ENCODE measurements at places on chromosomes 16 and 17. TPM values are rescaled to one million over a fixed set of nuclear protein-coding genes. Genes with fewer than 3 reads are reported as not detected.

Gene OR1E2
- total RNA-seq, result not detected

Gene C16orf89
- 2.0 TPM for total RNA-seq

Gene PAQR4
- 33.3 TPM for total RNA-seq

Gene SMARCD2
- 71.4 TPM for total RNA-seq

Gene KRT27
- total RNA-seq, result not detected

Gene SPECC1
- 68.9 TPM for total RNA-seq

DNA sequence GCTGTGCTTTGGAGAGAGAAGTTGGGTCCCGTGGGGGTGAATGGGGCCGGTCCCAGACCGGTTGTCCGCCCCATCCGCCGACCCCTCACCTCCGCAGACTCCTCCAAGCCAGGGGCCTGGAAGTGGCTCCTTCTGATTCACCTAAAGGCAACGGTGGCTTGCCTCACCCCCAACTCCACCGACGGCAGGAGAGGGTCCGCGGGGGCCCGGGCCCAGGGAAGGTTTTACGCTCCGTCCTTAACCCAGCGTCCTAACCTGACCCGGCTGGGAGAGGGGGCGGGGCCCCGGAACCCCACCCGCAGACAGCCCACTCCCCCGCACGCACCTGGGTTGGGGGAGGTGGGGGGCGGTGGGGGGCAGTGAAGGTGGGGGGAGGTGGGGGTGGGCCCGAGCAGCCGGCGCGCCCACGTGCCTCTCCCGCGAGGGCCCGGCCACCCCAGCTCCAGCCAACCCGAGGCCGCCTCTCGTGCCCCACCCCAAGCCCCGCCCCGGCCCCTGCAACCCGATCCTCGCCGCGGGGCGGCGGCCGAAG is 12.7 kb upstream of the CD300A start:
- H3K27me3 ChIP-seq, result peaks cover 11% of the 10 kb centered on the region
- no peak overlapping the region for H3K27ac ChIP-seq
- H3K4me1 ChIP-seq, result peaks cover 6% of the 10 kb centered on the region
- no peaks in the 10 kb centered on the region for H3K36me3 ChIP-seq

DNA sequence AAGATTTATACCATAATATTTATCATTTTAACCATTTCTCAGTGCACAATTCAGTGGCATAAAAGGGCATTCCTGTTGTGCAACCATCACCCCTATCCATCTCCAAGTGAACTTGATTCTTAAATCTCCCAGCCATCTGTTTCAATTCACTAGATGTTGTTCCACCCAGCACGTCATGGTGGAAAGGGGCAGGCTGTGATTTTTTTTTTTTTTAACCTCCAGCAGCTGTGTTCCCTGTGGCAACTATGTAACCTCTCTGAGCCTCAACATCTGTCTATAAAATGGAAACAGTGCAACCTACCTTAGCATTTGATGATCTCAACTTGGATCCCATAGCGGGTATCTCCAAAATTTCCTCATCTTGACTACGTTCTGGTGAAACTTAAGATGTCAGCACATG is 604.5 kb downstream of the WWOX start:
- H3K27ac ChIP-seq, result no peak overlapping the region
- H3K4me3 ChIP-seq, result no peak overlapping the region
- no peaks in the 10 kb centered on the region for H3K36me3 ChIP-seq
- DNase-seq, result no peak

DNA sequence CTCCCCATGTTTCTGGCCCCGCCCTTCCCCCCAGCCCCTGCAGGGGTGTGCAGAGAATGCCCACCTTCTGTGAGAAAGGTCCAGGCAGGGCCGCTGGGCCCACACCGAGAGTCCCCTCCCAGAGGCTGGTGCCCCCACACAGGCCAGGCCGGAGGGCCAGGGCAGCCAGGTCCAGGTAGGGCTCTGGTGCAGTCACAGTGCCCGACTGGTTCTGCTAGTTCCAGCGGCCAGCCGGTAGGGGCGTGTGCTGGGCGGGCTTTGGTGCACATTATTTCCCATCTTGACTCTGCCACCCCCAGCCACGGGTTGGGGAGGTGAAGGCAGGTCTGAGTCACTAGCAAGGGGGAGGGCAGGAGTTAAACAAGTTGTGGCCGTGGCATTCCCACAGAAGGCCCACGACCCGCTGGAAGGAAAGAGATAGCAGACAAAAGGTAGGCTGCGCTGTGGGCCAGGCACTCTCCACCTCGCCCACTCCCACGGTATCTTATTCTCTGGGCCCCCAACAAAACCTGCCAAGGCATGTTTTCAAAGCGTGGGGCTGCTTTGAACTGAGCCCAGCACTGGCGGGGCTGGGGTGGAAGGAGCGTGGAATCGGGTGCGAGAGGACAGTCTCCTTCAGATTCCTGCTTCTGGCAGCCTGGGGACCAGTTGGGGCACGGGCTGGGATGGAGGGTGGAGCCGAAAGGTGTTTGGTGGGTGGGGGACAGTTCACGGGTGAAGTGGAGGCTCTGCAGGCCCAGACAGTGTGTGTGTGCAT is 1.9 kb downstream of the EPN3 start:
- H3K36me3 ChIP-seq, result no peaks in the 10 kb centered on the region
- H3K4me1 ChIP-seq, result peaks cover 3% of the 10 kb centered on the region
- H3K27ac ChIP-seq, result no peak overlapping the region
- DNase-seq, result peak; percentile 76

DNA sequence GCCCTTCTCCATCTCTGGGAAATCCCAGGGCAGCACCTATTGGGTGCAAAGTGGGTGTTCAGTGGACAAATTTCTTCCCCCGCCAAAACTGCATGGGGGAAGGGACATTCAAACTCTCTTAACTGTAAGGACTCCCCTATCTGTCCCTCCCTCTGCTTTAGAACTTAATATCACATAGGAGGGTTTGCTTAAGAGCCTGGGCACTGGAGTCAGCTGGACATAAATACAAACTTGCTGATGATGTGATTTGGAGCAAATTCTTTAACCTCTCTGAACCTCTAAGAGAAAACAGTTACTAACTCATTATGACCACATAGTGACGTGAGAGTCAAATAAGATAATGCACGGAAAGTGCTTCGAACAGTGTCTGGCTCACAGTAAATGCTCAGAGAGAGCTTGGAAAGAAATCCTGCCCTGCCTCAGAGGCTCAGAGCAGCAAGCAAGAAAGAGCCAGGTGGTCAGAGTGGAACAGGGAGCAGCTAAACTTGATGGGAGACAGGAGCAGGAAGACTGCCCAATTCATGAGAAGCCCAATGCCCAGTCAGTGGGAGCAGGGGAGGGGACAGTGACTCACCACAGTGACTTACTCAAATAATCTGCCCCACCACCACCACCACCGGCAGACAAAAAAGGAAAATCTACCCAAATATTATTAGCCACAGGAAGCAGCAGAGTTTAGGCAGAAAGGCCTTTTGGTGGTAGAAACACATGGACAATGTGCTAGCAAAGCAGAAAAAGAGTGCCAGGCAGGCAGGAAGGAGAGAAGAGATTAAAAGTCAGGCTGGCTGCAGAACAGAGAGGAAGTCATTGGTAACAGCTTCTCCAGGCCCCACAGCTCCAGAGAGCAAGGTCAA is 23.9 kb upstream of the CCL1 start:
- H3K4me1 ChIP-seq, result no peaks in the 10 kb centered on the region
- H3K36me3 ChIP-seq, result no peaks in the 10 kb centered on the region
- H3K4me3 ChIP-seq, result no peak overlapping the region
- peak; percentile 27 for DNase-seq

- no peak overlapping the region for H3K27ac ChIP-seq
- H3K36me3 ChIP-seq, result no peaks in the 10 kb centered on the region
- DNase-seq, result no peak
- H3K4me3 ChIP-seq, result no peak overlapping the region
Measured at GRCh38 chr16:71432906-71433305, 8.9 kb downstream of the TLE7 start.

DNA sequence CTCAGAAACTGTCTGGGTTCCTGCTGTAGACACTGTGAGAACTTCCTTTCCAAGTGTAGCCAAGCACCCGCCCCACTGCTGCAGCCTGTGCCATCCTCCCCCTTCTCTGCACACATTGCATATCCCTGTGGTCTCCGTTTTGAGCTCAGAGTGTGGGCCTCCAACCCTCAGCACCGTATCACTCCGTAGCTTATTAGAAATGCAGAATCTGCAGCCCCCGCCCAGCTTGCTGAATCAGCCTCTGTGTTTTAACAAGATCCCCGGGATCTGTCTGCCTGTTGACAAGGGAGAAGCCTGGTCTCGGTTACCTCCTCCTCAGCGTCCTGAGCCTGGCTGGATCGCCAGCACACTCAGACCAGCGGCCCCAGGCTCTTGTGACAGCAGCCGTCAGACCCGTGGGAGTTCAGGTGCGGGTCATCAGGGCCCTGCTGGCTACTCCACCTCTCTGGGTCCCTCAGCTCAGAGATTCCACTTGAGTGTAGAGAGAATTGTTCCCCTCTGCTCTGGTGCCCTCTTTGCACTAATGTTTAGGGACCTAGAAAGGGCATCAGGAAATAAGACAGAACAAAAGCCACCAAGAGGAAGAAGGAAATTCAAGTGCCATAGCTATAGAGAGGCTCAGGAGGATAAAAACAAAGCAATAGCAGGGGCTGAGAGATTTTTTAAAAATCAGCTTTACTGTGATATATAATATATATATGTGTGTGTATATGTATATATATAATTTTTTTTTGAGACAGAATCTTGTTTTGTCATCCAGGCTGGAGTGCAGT is 92.3 kb downstream of the PITPNC1 start:
- H3K36me3 ChIP-seq, result peaks cover 11% of the 10 kb centered on the region
- peaks cover 7% of the 10 kb centered on the region for H3K4me1 ChIP-seq
- H3K27ac ChIP-seq, result no peak overlapping the region
- peak; percentile 62 for DNase-seq
- no peak overlapping the region for H3K4me3 ChIP-seq
- H3K27me3 ChIP-seq, result no peaks in the 10 kb centered on the region

GRCh38 chr17:45149037-45149668 is 878 bp downstream of the HEXIM1 start:
- peak overlapping the region; percentile 99 for H3K4me3 ChIP-seq
- no peaks in the 10 kb centered on the region for H3K27me3 ChIP-seq
- peaks cover 3% of the 10 kb centered on the region for H3K36me3 ChIP-seq
- H3K27ac ChIP-seq, result no peak overlapping the region
- DNase-seq, result peak; percentile 92
- H3K4me1 ChIP-seq, result peaks cover 2% of the 10 kb centered on the region

GRCh38 chr16:4801962-4802658 is at the start of gene ROGDI:
Gene ROGDI, minus strand, starts transcription at chr16:4802633. Its CDS starts 62 bp downstream, at chr16:4802571.
- no peaks in the 10 kb centered on the region for H3K27me3 ChIP-seq
- peak; percentile 95 for DNase-seq
- H3K36me3 ChIP-seq, result peaks cover 36% of the 10 kb centered on the region
- H3K4me3 ChIP-seq, result peak within 1 kb of the TSS; percentile 85
- H3K27ac ChIP-seq, result no peak within 1 kb of the TSS
- H3K4me1 ChIP-seq, result no peaks in the 10 kb centered on the region

GRCh38 chr16:2586901-2587480 is 49.2 kb downstream of the PDPK1 start:
- peak; percentile 23 for DNase-seq
- H3K27ac ChIP-seq, result no peak overlapping the region
- H3K4me3 ChIP-seq, result no peak overlapping the region
- no peaks in the 10 kb centered on the region for H3K27me3 ChIP-seq
- peaks cover 21% of the 10 kb centered on the region for H3K36me3 ChIP-seq

DNA sequence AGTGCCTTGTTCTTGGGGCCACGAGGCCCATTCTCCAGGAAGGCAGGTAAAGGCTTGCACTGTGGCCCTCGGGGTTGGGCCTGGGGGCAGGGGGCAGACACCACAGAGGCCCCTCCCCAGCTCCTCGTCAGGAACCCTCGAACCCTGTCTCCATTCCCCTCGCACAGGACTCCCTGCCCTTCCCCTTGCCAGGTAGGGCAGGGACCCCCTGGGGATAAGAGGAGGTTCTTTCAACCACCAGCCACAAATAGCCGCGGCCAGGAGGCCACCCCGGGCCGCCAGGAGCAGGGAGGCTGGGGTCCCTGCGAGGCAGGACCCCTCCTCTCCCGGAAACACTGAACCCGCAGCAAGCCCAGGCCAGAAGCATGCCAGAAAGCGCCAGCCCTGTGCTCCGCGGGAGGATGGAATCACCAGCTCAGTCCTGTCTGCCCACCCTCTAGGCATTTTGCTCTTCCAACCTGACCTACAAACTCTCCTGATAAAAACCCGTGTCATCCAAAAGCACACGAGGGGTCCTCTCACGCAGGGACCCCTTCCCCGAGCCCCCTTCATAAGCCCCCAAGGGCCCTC is 45.6 kb downstream of the SLC47A1 start:
- H3K27ac ChIP-seq, result no peak overlapping the region
- no peaks in the 10 kb centered on the region for H3K27me3 ChIP-seq
- H3K4me1 ChIP-seq, result no peaks in the 10 kb centered on the region
- DNase-seq, result peak; percentile 54

- DNase-seq, result no peak
- H3K4me1 ChIP-seq, result no peaks in the 10 kb centered on the region
- H3K4me3 ChIP-seq, result no peak overlapping the region
- H3K36me3 ChIP-seq, result no peaks in the 10 kb centered on the region
- H3K27ac ChIP-seq, result no peak overlapping the region
- no peaks in the 10 kb centered on the region for H3K27me3 ChIP-seq
Measured at GRCh38 chr17:30933966-30934365, 12.2 kb downstream of the ADAP2 start.

GRCh38 chr17:77542551-77543490 is 402.1 kb downstream of the SEC14L1 start:
- no peak overlapping the region for H3K27ac ChIP-seq
- H3K36me3 ChIP-seq, result peaks cover 2% of the 10 kb centered on the region
- peak; percentile 94 for DNase-seq
- no peak overlapping the region for H3K4me3 ChIP-seq
- no peaks in the 10 kb centered on the region for H3K27me3 ChIP-seq
- H3K4me1 ChIP-seq, result peaks cover 2% of the 10 kb centered on the region

GRCh38 chr16:2048116-2048543 is 345 bp downstream of the TSC2 start:
- DNase-seq, result no peak
- H3K27ac ChIP-seq, result no peak overlapping the region

DNA sequence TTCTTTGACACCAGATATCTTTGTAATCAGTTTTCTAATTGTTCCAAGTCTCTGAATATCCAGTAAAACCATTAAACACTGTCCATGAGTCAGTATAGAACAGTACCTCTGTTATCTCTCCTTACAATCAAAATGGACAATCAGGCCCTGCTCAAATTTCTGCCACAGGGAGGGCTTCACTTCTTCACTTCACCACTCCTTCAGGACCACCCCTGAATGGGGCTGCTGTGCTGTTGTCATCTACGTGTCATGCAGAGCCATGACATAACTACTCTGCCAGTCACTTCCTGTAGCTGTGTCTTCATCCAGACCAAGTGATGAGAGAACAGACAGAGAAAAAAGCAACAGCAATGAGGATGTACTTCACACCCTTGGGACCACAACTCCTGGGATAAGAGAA is 116.9 kb downstream of the TANC2 start:
- H3K27ac ChIP-seq, result no peak overlapping the region
- no peaks in the 10 kb centered on the region for H3K4me1 ChIP-seq
- no peak overlapping the region for H3K4me3 ChIP-seq
- DNase-seq, result no peak
- H3K36me3 ChIP-seq, result no peaks in the 10 kb centered on the region
- no peaks in the 10 kb centered on the region for H3K27me3 ChIP-seq

- H3K27me3 ChIP-seq, result no peaks in the 10 kb centered on the region
- no peak overlapping the region for H3K4me3 ChIP-seq
- H3K36me3 ChIP-seq, result peaks cover 18% of the 10 kb centered on the region
- H3K27ac ChIP-seq, result no peak overlapping the region
- H3K4me1 ChIP-seq, result peaks cover 2% of the 10 kb centered on the region
- no peak for DNase-seq
Measured at GRCh38 chr16:75122609-75123008, 6.0 kb upstream of the LDHD start.
